ENCODE measurements at places on chromosomes 5 and 9.

DNA sequence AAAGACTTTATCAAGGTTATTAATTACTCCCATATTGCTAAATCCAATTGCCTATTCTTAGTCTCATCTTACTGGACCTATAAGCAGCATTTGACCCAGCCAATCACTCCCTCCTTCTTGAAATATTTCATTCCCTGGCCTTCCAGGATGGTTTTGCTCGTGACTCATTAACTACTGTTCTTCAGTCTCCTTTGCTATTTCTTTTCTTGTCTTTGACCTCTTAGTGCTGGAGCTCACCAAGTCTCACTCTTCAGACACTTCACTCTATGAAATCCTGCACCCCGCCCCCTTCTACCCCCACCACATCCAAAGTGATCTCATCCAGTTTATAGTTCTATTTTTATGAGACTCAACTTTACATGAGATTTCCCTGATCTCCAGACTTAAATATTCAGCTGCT lies 803.1 kb upstream of the WWC1 start:
- no peak for DNase-seq

- no peak for DNase-seq
These were observed 42.4 kb downstream of the C5orf15 start for GRCh38 chr5:133925866-133926488.

DNA sequence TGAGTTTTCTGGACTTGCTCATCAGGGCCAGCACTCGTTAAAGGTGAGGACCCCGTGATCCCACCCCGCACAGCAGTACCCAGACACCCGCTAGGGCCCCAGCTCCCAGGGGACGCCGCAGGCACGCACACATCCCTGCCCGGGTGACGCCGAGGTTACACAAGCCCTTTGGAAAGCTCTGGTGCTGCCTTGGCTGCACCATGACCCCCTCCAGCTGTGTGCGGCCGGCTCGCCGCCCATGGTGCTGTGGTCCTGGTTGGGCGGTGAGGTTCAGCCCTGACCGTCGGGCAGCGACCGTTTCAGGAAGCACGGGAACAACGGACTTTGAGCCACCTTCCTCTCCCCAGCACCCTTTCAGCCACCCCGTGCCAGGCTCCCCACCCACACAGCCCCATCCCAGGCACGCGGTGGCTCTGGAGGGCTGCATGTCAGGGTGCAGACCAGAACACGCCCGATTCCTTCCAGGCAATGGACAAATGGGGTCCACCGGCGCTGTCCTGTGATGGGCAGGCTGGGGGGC lies 7.5 kb upstream of the SLC12A7 start:
- no peak for DNase-seq

- DNase-seq: no peak
These were observed 2.8 kb downstream of the HSDL2 start for GRCh38 chr9:112382501-112383364.

GRCh38 chr5:67813877-67814539 lies 401.5 kb upstream of the PIK3R1 start:
- DNase-seq: no peak

DNA sequence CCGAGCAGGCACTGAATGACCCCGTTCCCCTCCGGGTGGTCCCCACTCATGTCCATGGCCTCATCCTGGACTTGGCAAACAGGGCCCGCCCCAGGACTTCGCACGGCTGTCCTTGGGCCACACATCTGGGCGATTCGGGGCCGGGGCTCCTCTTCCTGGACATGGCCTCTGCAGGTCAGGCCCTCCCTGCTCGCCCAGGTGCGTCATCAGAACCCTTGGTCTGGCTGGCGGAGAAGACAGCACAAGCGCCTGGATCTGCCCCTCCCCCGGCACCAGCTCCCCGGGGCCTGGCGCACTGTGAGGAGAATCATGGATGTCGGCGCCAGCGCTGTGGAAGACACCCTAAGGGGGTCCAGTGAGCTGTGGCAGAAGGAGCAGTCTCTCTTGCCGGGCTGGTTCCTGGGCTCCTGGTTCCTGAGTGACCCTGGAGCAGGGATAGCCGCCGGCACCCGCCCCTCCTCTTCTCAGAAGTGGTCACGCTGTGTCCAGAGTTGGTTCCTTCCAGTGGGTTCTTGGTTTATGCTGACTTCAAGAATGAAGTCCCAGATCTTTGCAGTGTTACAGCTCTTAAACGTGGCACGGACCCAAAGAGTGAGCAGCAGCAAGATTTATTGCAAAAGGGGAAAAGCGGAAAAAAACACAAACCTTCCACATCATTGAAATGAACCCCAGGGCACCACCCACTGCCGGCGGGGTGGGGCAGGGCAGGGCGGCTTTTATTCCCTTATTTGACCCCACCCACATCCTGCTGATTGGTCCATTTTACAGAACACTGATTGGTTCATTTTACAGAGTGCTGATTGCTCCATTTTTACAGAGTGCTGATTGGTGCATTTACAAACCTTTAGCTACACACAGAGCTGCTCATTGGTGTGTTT lies 25.9 kb upstream of the SLC12A7 start:
- DNase-seq: no peak

DNA sequence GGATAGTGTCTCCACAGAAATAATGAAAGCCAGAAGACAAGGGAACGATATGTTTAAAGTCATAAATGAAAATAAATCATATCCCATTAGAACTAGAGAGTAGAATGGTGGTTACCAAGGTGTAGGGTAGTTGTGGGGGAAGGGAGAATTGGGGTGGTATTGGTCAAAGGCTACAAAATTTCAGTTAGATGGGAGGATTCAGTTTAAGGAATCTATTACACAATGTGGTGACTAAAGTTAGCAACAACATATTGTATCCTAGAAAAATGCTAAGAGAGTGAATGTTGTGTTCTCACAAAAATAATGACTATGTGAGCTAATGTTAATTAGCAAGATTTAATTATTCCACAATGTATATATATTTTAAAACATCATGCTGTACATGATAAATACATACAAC lies 27.8 kb upstream of the LARP1 start:
- DNase-seq: no peak

- no peak for DNase-seq
These were observed 109.3 kb upstream of the RUSC2 start for GRCh38 chr9:35380619-35381018.

DNA sequence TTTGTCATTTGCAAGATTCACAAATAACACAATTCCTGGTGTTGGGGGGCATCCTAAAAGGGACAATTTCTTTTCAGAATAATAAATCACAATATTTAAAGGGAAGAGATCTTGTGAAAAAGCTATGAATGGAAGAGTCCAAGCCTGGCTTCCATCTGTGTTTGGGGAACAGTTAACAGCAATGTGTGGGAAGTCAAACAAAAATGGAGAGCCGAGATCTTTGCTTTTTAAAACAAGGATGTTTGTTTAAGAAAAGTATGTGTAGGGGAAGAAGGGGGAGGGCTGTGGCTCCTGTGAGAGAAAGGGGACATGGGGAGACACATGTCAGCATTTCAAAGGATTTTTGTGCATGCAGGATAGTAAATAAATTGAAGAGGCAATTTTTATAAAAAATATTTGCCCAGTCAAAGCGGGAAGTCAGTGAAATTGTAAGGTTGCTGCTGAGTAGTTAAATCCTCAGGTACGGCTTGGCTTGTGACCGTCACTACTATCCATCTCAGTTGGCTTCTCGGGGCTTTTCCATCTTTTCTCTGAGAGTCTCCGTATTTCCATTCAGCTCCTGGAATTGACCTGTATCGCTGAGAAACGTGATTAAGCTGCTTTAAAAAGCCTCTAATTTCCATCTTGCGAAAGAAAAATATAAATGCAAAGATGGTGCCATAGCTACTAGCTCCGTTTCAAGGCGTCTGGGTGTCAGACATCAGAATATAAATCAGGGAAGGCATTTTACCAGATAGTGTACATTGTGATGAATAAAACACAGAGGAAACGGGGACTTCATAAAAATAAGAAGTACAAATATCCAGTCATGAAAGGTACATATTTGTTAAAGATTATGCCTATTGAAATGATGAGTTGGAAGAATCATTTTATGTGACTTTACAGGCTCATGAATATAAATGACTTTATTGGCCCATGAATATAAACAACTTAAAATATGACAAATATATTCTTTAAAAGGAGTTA lies 52.9 kb upstream of the VCAN start:
- DNase-seq: no peak

DNA sequence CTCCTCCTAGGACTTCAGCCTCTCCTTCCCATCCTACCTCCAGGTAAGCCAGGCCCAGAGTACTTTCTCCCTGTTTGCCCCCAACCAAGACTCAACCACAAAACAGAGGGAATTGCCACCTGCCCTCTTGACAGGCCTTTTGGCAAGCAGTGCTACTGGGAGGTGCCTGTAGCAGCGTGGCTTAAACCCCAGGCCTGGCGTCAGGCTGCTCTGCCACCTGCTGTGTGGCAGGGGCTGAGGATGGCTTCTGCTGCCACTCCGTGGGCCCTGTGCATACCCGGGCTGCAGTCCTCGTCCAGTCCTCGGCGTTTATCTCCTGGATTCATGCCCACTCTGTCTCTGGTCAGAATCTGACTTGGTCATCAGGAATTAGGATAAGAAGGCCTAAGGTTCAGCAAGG lies 163.1 kb downstream of the PAX5 start:
- no peak for DNase-seq

DNA sequence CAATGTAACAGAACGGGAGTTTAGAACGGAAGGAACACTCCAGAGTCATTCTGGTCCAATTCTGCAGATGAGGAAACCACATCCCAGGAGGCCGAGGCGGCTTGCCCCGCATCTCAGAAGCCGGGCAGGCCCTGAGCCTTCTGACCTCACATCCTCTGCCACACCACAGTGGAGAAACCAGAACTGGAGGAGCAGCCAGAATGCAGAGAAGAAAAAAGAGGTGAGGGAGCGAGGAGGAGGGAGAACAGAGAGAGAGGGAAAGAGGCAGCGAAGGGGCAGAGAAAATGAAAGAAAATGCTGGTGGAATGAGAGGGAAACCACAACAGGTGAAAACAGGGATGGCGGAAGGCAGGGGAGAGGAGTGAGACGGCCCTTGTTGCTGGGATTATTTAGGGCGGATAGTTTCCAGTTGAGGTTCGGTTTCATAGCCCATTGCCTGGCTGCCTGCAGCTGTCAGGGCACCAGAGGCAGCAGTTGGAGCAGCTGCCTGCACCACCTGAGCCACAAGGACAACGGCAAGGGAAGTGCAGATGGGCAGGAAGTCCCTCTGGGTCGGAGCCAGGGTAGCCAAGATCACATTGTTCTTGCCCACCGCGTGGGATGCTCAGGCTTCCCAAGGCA lies at the start of gene HMHB1:
Gene HMHB1 (plus strand): TSS at position 77 of the 621 bp plus-strand sequence.
- no peak for DNase-seq

GRCh38 chr9:96156171-96156974 lies 145.6 kb downstream of the HSD17B3 start:
- DNase-seq: no peak

- DNase-seq: no peak
These were observed 47.1 kb upstream of the PCA3 start for GRCh38 chr9:76717176-76717575.

- no peak for DNase-seq
These were observed 148.7 kb upstream of the RANBP3L start for GRCh38 chr5:36450229-36451014.

DNA sequence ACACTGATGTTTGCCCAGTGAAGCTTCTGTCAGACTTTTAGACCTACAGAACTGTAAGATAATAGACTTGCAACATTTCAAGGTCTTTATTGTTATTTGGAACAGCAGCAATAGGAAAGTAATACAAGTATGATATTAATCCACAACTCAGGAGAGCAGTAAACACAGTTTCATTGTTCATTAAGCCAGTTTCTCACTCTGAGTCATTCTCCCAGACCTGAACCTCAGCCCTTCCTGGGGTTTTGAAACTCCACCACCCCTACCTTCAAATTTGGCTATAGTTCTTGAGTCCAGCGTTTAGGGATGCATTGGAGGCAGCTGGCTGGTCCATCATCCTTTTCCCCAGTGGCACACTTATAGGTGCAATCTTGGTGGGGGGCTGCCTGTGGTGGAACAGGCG lies 203.2 kb downstream of the RAB3C start:
- DNase-seq: no peak

DNA sequence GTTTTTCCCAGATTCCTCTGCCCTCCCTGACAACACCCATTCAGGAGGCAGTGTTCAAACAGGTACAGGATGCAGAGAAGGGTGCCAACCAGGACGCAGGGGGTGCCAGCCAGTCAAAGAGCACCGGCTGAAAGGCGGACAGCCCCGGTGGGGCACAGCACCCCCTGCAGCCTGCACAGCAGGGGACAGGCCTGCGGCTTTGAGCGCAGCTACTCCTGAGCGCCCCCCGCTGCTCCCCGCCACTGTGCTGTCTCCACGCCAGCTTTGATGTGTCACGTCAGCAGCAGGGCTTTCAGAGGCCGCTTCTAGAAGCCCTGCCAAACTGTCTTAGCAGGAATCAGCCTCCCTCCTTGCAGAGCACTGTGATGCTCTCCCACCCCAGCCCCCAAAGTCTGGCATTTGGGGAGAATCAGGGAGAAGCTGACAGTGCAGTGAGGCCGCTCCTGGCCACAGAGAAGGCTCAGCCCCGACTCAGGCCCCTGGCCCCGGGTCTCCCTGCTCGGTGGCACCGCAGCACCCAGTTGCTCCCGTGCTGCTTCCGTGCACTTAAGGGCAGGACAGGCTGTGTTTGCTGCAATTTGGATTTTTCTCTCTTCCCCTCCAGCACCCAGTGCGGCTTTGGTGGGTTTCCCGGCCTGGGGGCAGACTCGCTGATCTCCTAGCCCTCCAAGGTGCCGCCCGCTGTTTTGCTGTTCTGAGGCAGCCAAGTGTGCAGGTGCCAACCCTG lies 20.3 kb downstream of the AK8 start:
- no peak for DNase-seq

DNA sequence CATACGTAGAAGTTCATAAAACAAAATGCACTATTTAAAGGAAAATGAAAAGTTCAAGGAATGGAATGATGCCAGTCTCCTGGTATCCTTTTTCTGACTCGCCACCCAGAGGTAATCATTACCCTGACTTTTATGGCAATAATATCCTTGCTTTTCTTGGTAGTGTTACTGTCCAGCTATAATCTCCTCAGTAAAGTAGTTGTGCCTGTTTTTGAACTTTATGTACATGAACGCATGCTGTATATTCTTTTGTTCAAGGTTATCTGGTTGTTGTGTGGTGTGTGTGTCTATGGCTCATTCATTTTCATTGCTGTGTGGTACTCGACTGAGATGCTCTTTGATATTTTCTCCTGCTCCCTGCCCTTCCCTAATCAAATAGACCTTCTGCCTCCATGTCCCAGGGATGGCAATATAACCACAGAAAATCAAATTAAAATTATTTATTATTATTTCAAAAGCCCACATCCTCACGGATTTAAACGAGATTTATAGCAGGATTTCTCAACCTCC lies 29.2 kb upstream of the FBP1 start:
- no peak for DNase-seq

DNA sequence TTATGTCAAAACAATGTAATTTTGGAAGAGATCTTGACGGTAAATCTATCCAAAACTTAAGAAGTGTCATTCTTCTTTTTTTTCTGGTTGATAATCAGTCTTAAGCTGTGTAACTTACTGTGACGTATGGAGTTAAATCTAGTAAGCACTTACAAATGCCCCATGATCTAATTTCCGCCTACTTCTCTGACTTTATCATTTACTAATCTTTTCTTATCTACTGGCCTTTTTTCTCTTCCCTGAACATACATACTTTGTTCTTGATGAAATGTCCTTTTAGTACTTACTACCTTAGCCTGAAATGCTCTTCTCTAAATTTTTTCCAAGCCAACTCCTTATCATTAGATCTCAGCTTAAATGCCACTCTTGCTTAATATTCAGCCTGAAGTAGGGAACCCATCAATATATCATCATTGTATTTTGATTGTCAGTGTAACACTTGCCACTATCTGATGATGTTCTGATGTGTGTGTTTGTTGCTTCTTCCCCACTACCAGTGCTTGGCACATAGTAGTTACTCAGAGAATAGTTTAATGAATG lies 27.6 kb downstream of the AP3S1 start:
- no peak for DNase-seq

- no peak for DNase-seq
These were observed 164.0 kb upstream of the RAD23B start for GRCh38 chr9:107118863-107119624.

- peak; percentile 85 for DNase-seq
These were observed 11.9 kb downstream of the GRIN1 start for GRCh38 chr9:137150617-137151457.
